ENCODE measurements at places on chromosomes 2 and 18.

- DNase-seq, result no peak
Observed at GRCh38 chr2:149800624-149801542, 213.3 kb upstream of the MMADHC start.

DNA sequence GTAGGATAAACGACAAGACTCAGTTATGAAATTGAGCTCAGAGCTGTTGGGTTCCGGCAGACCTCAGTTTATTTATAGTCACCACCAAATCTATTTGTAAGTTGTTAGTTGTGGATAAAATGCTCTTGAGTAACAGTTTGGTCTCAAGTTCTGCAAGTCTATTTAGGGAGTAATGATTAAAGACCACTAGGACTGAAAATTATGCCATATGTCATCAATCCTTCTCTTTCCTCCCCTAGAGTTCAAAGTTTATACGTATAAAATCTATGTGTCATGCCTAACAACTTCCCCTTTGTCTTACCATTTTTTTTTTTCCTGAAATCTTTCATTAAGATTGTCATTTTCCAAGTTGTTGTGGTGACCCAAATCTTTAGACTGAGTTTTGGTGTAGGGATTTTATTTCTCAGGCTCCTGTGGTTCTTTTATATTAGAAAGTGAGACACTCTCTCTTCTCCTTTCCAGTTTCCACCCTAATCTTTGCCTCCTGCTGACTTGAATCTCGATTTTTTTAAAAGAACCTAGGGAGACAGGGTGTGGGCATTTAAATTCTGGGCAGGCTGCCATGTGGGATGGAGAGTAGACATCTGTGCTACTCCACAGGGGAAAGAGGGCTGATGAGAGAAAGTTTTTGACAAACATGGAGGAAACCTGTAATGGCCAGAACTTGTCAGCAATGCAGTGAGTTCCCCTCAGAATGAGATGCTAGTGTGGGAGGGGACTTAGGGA lies 51.0 kb downstream of the LAMA3 start:
- no peak for DNase-seq

DNA sequence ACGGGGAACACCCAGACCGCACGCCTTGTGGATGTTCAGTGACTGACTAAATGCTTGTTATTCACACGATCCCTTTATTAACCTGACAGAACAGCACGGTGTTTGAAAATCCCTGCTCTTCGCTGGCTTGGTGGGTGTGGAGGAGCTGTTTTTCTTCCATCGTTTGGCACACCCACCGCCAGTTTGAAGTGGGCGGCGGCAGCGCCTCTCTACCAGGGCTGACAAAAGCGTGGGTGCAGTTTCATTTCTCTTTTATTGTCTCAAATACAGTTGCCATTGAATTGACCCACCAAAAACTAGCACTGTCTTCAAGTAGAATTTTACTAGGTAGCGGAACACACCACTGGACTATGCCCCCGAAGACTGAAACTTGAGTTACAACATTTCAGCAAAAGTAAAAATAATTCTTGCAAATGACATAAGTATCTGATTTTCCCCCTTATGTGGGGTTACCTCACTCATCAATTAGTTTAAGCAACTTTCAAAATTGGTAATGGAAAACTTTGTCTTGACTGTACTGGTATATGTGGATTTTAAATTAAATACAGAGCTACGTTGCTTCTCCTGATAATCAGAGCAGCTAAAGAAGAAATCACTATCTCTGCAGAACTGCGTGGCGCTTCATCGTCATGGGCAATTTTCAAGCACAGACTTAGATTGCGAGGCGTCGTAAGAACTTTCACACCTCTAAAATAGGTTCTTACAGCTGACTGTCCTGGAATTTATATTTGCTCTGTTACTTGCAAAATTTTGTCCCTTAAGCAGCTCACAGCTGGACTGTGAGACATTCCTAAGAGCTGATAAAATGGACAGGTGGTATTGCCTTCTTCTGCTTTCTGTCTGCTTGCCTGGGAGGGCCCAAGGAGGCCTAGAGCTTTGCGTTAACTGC lies 60.9 kb downstream of the LDLRAD4 start:
- DNase-seq, result no peak

DNA sequence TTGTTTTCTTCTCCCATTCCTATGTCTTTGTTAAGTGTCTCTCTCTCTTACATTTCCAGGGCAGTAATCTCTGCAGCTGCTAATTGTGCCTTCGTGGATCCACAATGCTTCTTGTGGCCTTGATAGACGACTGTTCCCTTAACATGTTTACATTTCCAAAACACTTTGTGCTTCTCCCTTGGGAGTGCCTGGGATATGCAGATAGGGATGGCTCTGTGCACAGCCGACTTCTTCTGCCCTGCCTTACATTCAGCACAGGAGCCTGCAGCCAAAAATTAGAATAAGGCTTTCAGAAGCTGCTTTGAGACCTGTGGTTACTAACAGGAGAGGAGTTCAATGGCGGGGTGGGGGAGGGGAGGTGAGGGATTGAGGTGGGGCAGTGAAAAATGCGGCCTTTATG lies 328.9 kb downstream of the TDRD15 start:
- DNase-seq, result no peak

DNA sequence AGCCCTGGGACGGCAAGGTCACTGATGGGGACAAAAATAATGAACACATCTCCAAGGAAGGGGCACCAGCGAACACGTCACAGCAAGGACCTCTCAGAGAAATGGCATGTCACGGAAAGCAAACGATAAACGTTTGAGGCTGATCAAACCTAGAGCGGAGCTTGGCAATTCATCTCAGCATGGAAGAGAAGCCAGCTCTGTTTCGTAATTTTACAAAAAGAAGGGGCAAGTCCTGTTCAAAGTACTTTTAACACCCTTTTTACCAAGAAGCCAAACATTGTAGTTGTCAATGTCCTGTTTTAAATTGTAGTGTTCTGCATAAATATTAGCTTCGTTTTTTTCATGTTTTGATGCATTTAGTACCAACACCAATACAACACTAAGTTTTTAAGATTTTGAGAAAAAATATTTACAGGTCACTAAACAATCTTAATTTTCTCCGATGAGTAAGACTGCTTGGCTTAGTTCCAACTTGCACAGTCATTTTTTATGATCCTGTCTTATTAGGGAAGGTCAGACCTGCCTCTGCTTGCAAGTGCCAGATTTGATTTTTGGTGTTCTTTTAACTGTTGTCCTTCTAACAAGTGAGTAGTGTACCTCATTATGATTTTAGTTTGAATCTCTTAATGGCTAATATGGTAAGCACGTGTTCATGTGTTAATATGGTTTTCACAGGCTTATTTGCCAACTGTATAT lies 818.5 kb upstream of the SALL3 start:
- DNase-seq, result no peak

GRCh38 chr2:30208453-30208852 lies 22.9 kb upstream of the LBH start:
- DNase-seq, result peak; percentile 32

DNA sequence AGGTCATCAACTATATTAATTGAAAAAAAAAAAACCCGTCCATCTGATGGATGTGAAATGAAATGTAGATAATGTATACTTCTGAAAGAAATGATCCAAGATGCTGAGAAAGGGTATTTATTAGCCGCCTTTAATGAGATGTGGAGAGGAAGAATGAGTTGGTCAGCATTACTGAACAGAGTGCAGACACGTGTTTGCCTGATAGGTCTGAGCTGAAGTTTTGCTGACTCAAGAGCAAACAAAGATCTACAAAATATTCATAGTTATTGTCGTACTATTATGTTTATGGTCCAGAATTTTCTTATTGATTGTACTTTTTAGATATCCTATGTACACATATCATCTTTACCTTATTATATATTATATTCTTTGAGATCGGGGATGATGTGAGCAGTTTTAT lies 235.3 kb downstream of the RDH14 start:
- DNase-seq, result no peak

GRCh38 chr2:223668302-223668998 lies 66.3 kb upstream of the SCG2 start:
- DNase-seq, result no peak

- DNase-seq, result no peak
Observed at GRCh38 chr18:33062834-33063364, 290.1 kb upstream of the KLHL14 start.

DNA sequence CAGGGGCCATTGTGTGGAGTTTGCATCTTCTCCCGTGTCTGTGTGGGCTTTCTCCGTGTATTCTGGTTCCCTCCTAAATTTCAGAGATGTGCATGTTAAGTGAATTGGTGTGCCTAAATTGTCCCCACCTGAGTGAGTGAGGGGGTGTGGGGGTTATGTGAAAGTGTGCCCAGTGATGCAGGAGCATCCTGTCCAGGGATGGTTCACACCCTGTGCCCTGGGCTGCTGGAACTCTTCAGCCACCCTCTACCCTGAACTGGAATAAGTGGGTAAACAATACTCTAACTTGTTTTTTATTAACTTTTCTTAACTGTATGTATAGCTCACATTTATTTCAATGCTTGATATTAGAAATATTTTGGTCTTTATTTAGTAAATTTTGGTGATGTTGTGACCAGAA lies 56.0 kb downstream of the UBE2E3 start:
- DNase-seq, result no peak

- no peak for DNase-seq
Observed at GRCh38 chr18:79640064-79640672, 39.4 kb upstream of the CTDP1 start.

- DNase-seq, result no peak
Observed at GRCh38 chr18:74115046-74115445, 32.6 kb downstream of the FBXO15 start.

DNA sequence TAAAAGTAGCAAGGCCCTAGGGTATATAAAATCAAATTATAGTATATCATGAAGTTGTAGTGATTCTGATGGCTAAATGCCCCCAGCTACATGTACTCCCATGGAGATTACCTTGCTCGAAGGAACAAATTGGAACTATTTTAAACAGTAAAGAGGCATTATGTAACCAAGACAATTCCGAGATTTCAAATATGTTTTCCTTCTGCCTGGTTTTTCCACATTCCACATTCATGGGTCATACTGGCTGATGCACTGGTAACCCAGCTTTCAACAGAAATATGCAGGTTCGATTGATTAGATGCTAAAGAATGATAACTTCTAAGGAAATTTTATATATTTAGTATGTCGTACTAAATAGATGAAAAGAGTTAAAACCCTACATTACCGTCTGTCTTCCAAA lies 62.3 kb upstream of the MGAT4A start:
- DNase-seq, result no peak

DNA sequence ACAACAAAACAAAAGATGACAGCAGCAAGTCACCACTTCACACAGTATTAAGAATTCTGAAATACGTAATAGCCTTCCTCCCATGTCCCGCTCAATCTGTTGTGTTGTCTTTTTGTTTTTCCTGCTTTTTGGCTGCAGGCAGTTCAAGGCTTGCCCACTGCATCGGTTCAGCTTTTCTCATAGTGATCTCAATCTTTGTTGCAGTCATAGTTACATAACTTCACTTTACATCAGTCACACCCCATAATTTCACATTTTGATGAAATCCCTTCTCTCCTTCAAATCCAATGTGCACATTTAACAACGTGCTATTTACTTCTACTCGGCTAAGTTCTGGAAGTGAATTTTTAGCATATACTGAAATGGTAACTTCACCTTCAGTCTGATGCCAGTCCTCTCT lies 33.8 kb upstream of the HAAO start:
- no peak for DNase-seq

GRCh38 chr18:24778810-24779418 lies 318.5 kb downstream of the HRH4 start:
- DNase-seq, result no peak

GRCh38 chr2:79630060-79630459 lies 117.2 kb downstream of the CTNNA2 start:
- DNase-seq, result no peak

DNA sequence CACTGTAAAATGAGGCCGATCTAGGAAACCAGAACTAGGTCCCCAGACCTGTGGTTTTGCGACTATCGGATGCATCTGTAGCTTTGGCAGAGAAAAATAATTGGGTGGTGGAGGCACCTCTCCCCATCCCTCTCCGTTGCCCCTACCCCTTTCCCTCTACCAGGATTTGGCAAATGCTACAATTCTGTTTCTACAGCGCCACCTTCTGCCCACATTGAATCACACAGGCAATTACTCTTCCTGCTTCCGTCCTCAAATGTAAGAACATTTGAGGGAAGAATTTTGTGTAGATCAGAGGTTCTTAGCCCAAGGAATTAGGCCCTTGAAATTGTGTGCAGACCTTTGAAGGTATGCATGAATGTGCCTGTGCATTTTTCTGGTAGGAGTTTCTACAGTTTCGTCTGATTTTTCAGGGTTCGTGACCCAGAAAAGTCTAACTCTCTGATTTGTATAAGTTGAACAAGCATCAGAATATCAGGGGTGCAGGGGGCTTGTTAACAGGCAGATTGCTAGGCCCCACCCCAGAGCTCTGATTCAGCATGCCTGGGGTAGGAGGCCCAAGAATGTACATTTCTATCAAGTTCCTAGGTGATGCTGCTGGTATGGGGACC lies 11.2 kb downstream of the ATP6V1B1 start:
- DNase-seq, result peak; percentile 21

DNA sequence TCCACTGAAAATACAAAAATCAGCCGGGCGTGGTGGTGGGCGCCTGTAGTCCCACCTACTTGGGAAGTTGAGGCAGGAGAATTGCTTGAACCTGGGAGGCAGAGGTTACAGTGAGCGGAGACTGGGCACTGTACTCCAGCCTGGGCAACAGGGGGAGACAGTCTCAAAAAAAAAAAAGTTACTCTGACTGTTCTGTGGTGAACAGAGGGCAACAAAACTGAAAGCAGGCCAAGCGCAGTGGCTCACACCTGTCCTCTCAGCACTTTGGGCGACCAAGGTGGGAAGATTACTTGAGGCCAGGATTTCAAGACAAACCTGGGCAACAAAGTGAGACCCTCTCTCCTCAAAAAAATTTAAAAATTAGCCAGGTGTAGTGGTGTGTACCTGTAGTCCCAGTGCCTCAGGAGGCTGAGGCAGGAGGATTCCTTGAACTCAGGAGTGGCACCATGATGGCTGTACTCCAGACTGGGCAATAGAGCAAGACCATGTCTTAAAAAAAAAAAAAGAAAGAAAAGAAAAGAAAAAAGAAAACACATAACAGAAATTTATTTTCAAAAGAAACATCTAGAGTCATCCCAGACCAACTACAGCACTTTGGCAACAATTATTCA lies 13.6 kb upstream of the RTN4 start:
- no peak for DNase-seq

DNA sequence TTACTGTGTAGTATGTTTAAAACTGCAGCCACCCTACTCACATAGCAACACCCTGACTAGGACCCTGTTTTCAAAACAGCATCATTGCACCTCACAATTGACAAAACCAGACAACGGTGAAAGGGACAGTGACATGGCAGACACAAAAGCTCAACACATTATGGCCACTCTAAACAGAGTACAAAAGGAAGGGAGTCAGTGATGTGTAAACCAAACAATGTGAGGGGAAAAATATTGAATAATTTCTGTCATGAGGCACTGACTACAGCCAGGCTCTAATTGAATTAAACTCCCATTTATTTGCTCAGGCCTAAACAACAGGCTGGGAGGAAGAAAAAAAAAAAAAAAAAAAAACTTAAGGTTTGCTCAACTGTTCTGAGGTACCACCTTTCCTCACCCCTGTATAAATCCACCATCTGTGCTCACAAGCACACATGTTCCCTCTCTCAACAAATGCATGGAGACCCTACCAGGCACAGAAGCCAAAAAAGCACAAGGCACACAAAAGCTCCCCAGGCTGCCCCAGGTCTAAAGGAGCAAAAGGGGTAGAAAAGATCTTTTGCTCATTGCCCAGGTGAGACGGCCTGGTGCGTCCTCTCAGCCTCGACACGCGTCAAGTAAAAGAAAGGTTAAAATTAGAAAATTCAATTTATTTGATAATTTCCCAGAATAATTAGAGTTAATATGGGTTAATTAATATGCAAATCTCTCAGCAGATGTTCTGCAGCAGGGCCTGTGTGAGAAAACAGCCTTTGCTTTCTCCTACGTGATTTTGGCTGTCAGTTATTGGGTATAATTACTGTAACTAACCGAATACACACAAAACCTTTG lies 80.9 kb downstream of the ZEB2 start:
- no peak for DNase-seq
